ENCODE measurements at places on chromosomes 7 and 10. TPM values are rescaled to one million over a fixed set of nuclear protein-coding genes. Genes with fewer than 3 reads are reported as not detected.

- DNase-seq, result no peak
- no peaks in the 10 kb centered on the region for H3K27me3 ChIP-seq
- no peaks in the 10 kb centered on the region for H3K4me1 ChIP-seq
- H3K4me3 ChIP-seq, result no peak overlapping the region
- H3K27ac ChIP-seq, result no peak overlapping the region
Measured at GRCh38 chr10:24378126-24378920, 169.4 kb downstream of the KIAA1217 start.

FAM24B gene
- total RNA-seq, result 2.5 TPM

DNA sequence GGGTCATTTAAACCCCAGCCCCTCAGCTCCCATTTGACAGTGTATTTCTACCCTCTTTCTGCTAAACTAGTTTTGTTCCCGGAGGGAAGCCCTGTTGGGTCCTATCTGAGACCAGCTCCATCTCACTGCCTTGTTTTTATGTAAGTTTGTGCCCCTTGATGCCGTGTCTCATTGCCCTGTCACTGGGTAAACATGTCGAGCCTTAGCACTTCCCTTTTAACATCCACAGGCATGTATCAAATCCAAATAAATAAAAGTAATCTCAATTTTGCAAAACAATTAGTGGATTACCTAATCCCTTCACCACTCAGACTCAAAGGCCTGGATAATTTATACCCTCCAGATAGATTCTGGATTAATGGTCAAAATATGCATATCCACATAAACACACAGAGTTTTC lies 115.7 kb downstream of the CACNA2D1 start:
- H3K27ac ChIP-seq, result no peak overlapping the region
- DNase-seq, result no peak
- H3K4me3 ChIP-seq, result no peak overlapping the region
- no peaks in the 10 kb centered on the region for H3K4me1 ChIP-seq

GRCh38 chr7:142301923-142302550 lies 44.2 kb upstream of the PRSS58 start:
- no peaks in the 10 kb centered on the region for H3K27me3 ChIP-seq
- DNase-seq, result no peak
- H3K27ac ChIP-seq, result no peak overlapping the region

CTTNBP2 gene
- total RNA-seq, result 7.8 TPM

TLX1 gene
- total RNA-seq, result not detected

DNA sequence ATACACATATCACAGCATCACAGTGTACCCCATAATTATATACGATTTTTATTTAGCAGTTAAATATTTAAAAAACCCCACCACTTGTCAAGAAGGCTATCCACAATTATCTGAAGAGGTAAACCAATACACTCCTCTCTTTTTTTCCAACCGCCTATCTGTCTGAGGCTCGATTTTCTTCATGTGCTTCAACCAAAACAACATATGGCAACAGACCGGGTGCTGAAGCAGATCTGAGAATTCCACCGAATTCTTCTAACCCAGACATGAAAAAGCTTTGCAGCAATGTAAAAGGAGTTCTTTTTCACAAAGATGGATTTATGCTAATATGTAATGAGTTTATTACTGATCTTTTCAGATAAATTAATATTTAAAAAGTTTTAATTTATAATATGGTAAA lies 132.4 kb upstream of the RHEB start:
- H3K27ac ChIP-seq, result no peak overlapping the region
- DNase-seq, result no peak
- H3K36me3 ChIP-seq, result no peaks in the 10 kb centered on the region
- H3K4me1 ChIP-seq, result peaks cover 3% of the 10 kb centered on the region
- H3K27me3 ChIP-seq, result no peaks in the 10 kb centered on the region

All from ovary (tissue), 10 donors.